NCI-H1105 treated with DMSO at 0.1 percent for 48 hours (cell line): ENCODE measurements at places on chromosomes 16 and 17.

- DNase-seq, result no peak
Measured at GRCh38 chr17:13306310-13306962, 288.6 kb upstream of the ELAC2 start.

DNA sequence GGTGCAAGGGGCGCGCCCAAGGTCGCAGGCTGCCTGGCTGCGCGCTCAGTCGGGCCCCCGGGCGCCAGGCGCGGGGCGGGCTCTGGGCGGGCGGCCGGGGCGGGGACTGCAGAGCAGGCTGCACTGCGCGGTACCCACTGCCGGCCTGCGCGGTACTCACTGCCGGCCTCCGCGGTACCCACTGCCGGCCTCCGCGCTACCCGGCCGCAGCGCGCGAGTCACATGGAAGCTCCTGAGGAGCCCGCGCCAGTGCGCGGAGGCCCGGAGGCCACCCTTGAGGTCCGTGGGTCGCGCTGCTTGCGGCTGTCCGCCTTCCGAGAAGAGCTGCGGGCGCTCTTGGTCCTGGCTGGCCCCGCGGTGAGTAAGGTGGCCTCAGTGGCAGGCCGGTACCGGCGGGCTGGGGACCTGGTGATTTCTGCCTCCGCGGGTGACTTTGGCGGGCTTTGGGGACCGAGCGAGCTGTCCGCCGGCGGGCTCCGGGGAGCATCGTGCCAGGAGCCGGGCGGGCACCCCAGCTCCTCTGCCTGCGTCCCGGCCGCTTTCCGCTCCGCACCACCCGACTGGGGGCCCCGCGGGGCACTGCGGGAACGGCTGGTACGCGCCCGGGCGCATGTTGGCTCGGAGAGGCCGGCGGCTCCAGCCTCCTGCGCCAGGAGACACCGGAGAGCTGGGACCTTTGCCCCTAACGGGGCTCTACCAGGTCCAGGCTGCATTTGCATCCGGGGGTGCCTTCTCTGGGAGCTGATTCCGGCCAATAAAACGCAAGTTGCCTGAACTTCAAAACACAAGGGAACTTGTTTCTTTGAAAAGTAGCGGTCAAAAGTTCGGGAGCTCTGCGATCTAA is at the start of gene SLC47A1:
Gene SLC47A1, plus strand, starts transcription at position 137 of the 844 bp plus-strand sequence. Its CDS starts 86 bp downstream, at position 223.
- DNase-seq, result peak; percentile 35

DNA sequence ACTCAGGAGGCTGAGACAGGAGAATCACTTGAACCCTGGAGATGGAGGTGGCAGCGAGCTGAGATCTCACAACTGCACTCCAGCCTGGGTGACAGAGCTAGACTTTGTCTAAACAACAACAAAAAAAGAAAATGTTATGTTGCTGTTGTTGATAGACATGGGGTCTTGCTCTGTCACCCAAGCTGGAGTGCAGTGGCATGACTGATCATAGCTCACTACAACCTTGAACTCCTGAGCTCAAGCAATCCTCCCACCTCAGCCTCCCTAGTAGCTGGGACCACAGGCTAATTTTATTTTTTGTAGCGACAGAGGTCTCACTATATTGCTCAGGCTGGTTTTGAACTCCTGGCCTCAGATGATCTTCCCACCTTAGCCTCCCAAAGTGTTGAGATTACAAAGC is 20.0 kb downstream of the FBXO47 start:
- DNase-seq, result no peak

- no peak for DNase-seq
Measured at GRCh38 chr16:27879601-27880247, 183.8 kb downstream of the GSG1L start.

DNA sequence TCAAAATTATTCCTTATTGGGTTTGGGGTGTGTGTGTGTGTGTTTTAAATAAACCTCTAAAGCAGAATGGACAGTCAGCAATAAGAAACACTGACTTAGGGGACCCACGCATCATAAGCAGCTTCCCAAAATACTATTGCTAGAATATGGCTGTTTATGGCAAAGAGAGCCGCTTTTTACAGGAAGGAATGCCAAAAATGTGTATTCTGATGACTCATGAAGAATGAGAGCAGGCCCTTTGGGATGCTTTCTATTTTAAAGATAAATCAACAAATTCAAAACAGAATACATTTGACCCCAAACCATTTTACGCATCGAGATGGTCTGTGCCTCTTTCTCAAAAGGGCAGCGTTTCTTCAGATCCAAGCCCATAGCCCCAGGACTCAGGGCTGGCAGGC is 37.5 kb downstream of the ARHGAP17 start:
- DNase-seq, result no peak

- DNase-seq, result no peak
Measured at GRCh38 chr16:4628283-4628682, 3.7 kb downstream of the MGRN1 start.

- no peak for DNase-seq
Measured at GRCh38 chr16:28140788-28141618, 70.8 kb downstream of the XPO6 start.

GRCh38 chr17:57624386-57624785 is 120.7 kb downstream of the CCDC182 start:
- DNase-seq, result no peak

- peak; percentile 12 for DNase-seq
Measured at GRCh38 chr16:26118575-26118974, 426.8 kb downstream of the HS3ST4 start.

GRCh38 chr17:49760932-49761558 is 2.9 kb downstream of the FAM117A start:
- DNase-seq, result no peak

GRCh38 chr17:48497103-48497502 is 33.7 kb downstream of the HOXB1 start:
- no peak for DNase-seq

DNA sequence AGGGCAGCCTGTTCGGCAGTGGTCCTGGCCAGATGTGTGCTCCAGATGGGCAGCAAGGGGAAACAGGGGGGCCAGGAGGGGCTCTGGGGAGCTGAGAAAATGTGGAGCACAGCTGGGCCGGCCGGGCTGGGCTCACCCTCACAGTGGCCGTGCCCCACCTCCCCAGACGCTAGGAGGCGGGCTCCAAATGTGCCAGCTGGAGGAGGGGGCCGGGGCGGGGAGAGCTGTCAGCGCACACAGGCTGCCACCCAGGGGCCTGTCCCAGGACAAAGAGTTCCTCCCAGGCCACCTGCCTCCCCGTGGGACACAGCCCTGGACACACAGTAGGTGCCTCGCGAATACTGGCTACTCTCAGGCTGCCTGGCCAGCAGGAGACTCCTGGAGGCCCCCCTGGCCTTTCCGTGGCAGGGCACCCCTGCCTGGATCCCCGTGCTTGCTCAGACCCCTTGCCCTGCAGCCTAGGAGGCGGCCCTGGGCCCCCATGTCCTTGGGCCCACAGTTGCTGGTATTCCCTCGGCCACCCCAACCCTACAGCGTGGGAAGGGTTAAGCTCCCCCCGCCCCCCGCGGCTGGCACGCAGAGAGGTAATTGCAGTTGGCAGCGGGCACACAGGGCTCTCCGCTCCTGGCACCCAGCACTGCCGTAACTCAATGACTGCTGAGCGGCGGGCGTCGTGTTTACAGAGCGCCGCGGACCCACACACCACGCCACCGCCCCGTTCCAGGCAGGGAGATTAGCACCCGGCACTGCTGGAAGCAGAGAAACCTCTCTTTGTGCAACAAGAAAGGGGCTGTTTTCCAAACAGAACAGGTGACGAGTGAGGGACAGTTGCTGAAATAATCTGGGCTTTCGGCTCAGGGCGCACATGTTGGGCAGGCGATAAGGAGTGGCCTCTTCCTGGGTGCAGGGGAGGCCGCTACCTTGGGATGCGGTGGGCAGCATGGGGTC is 32.2 kb downstream of the BAHCC1 start:
- peak; percentile 91 for DNase-seq

GRCh38 chr16:82031116-82032084 is 3.7 kb upstream of the HSD17B2 start:
- peak; percentile 26 for DNase-seq

DNA sequence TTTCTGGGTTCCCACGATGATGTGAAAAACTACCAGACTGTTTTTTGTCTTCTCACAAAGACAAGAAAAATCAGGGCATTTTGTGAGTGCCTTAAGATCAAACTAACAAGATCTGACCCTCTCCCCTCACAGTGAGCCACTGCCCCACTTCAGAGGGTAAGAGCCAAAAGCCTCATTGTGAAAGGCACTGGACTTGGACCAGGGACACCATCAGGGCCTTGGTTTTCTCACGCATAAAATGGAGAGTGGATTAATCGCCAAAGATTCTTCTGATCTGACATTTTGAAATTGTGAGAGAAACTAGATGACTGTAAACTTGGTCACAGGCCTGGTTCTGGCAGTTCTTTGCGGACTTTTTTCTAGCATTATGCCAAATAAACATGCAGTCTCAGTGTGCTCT is 21.0 kb upstream of the ENDOV start:
- no peak for DNase-seq

DNA sequence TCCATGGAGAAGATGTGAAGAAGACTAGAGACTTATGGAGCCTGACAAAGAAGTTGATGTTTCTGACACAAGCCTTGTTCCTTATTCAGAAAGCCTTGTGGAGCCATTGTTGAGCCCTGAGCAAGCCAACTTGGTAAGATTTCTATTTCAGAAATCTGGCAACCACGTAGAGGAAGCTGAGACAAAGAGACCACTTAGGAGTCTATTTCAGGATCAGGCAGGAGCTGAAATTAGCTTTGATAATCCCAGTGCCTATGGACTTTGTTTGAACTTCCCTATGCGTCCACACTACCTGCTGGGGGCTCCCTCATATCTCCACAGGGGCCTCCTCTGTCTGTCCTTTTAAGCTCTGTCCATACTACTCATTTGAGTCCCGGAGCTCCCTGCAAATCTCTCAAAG is 540.0 kb upstream of the GOT2 start:
- no peak for DNase-seq

DNA sequence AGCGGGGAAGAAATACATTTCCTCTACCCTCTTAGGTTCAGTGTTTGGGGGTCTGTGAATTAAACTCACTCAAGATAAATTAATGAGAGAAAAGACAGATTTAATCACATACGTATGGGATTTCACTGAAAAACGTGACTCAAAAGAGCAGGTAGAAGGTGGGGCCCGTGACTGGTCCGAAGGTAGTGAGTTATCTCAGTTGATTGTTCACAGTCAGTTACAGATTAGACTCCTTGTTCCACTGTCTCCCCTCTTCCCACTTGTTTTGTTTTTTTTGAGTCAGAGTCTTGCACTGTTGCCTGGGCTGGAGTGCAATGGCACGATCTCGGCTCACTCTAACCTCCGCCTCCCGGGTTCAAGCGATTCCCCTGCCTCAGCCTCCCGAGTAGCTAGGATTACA is 301.2 kb downstream of the SEC14L1 start:
- no peak for DNase-seq

DNA sequence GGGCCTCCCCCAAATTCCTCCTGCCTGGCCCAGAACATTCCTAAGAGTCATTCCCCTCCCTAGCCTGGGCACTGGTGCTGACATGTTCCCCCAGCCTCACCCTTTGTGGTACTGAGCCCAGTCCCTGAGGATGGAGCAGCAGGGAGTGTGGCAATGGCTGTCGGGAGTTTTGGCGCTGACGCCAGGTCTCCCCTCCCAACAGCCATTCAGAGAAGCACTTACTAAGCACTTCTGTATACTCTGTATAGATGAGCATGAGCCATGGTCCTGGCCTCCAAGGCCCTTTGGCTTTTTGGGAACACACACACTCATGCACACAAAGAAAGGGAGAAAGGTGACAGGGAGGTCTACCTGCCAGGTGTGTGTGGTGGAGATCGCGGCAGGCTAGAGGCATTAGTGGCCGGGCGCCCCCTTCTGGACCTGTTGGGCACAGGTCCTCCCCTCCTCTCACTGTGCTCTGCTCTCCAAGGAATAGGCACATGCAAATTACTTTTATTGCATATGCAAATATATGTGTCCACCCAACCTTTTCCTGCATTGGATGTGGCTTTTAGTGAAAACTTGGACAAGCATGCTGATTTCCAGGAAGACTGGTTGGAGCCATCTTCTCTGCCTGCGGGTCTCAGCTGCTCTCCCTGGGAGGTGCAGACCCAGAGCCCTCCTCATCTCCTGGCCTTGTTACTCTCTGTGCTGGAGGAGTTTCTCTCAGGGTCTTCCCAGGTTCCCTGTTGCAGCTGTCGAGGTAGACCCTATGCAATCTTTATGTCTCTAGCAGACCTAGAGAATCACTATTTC is 17.4 kb upstream of the C17orf107 start:
- DNase-seq, result peak; percentile 80

DNA sequence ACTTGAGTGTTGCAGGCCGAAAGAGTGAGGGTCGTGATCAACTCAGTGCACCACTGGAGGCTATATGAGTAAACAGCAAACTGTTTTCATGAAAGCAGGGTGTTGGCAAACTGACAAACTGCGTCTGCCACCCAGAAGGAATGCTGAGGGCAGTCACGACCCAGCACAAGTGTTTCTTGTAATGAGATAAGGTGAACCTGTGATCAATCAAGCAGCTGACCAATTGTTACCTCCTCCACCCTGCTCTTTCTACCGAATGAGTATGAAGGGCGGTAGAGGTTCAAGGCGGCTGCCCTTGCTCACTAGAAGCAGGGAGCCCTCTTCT is 5.5 kb upstream of the SRL start:
- DNase-seq, result no peak

- DNase-seq, result no peak
Measured at GRCh38 chr17:67850991-67851631, 25.8 kb downstream of the BPTF start.

DNA sequence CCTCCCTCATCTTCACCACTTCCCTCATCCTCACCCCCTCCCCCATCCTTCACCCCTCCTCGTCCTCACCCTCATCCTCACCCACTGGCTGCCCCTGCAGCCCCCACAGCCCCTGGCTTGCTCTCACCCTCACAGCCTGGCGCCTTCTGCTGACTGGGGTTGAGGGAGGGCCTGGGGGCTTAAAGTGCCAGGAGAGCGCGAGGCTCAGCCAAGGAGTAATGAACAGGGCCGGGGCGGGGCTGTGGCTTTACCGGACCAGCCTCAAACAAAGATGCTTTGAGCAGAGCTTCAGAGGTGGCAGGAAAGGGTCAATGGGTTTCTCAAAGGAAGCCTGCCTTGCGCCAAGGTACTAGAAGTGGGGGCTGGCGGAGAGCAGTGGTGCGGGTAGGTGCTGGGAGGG is at the start of gene PRSS33:
Gene PRSS33, minus strand, starts transcription at position 155 of the 400 bp plus-strand sequence. CDS start 1,013 bp downstream, outside the sequence.
- DNase-seq, result no peak

- peak; percentile 56 for DNase-seq
Measured at GRCh38 chr16:57694725-57695679, at the start of gene DRC7. Gene DRC7, plus strand, starts transcription at chr16:57694806. Its CDS starts 3,144 bp downstream, at chr16:57697950.

DNA sequence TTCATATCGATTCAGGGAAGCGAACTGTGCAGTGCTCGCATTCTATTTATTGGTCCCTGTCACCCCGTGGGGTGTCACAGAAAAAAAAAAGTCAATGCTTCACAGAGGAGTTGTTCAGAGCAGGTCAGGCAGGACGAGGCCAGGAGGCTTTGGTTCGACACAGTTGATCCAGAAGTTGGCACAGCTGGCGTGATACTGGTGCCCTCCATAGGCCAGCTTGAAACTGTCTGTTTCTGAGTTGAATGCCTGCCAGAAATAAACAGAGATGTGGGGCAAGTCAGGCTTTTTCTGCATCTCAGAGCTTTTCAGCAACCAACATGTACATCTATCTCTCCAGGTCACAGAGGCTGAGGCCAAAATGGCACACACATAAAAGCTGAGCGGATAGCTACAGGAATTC is 29.1 kb downstream of the DUSP14 start:
- DNase-seq, result no peak

DNA sequence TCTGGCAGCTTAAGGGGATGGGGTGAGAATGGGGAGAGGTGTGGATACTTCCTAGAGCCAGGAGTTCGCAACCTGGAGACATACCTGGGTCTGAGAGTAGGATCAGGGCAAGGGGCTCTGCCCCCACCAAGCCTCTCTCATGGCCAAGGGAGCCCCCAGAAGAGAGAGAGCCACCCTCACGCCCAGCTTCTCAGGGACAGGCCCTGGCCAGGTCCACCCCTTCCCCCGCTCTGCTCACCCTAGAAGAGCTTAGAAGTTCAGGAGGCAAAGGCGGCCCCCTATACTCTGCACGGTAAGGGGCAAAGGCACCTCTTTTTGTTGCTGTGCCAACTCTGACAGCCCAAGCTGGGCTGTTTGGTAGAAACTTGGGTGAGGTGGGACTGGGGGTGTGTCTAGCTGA is 69.3 kb upstream of the TMEM97 start:
- DNase-seq, result no peak
